GM20000 (cell line): ENCODE measurements at places on chromosomes 4 and X.

GRCh38 chr4:52836678-52837077 is 25.4 kb upstream of the RASL11B start:
- DNase-seq: no peak

DNA sequence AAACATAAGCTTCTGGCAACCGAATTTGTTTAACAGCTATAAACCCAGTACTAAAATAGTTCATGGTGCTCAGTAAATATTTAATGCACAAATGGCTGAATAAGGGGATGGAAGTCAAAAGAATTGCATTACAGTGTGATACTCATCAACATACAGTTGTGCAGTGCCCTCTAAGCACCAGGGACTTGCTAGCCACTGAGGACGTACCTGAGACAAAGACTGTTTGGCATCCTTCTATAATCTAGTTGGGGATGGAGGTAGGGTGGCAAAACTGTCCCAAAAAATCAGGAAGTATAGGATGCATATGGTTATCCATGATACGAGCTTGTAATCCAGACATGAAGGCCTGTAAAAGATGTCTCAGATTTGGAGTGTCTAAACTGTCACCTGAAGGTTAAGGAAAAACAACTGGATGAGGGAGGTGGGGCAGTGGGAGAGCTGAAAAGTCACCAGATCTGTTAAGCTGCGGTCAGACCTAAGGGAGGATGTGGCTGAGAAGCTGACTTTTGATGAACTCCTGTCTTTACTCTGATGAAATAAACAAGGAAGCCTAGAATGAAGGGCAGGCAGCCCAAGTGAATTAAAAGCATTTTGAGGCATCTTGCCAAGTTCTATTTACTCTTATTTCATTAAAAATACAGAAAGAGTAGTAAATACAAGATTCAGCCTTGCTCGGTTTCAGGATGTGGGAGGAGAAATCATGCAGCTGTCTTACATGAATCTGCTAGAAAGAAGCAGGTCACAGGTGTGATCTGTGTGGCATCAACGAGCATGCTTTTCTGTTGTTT is 12.0 kb upstream of the CD38 start:
- DNase-seq: no peak

GRCh38 chr4:120995266-120996010 is 72.9 kb upstream of the PRDM5 start:
- no peak for DNase-seq

GRCh38 chr4:6548201-6548881 is 26.6 kb upstream of the MAN2B2 start:
- DNase-seq: no peak

- DNase-seq: no peak
These were observed 15.8 kb downstream of the ATP1B4 start for GRCh38 chrX:120377715-120378114.

DNA sequence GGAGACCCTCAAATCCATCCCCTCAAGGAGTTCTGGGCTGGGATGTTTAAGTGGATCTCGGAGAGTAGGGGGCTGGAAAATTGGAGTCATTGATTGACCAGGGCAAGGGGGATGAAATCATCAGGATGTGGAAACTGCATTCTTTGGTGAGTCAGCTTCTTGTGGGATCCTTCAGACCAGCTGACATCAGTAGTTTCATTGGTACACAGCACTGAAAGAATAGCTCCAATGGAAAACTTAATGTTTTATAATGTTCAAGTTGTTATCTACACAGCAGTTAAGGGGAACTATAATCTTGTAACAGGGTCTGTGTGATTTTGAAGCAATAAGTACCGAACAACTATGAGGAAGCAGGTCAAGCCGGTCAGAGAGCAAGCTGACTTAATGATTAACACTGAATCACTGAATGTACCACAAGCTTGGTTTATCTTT is 506.1 kb downstream of the RPA4 start:
- no peak for DNase-seq

DNA sequence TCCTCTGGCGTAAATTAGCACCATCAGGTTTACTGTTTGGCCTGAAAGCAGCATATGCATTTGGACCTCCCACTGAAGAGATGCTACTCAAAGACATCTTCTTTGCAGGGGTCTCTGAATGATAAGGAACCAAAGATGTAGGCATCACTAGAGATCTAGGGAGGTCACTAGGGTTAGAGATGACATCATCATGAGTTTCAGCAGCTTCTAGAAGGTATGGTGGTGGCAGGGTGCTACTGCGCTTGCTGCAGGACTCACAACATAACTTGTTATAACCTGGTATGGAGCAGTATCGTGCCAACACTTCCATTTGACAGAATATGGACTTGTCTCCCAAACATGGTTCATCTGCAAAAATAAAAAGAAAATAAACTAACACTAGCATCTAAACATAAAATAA is 251.6 kb downstream of the NPFFR2 start:
- DNase-seq: no peak

- peak; percentile 10 for DNase-seq
These were observed 1.2 kb downstream of the IRS4 start for GRCh38 chrX:108735091-108735678.

DNA sequence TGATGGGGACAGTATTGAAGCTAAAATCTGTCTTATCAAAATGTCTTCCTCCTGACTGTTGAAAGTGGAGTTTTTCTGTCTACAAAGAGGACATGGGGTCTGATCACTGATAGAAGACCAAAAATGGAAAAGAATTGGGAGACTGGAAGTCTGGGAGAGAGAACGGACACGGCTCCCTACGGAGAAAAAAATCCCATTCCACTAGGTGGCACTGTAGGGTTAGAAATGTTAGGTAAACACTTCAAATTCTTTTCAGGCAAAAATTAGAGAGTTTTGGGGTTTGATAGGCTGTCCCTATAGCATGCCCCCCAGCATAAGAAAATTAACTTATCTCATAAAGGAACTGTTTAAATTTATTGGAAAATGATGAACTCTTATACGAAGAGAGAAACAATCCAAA is 200.5 kb downstream of the FAM133A start:
- DNase-seq: no peak

- DNase-seq: no peak
These were observed 328.0 kb downstream of the NAF1 start for GRCh38 chr4:162838671-162839070.

- no peak for DNase-seq
These were observed 459.8 kb upstream of the CTSO start for GRCh38 chr4:156413239-156414135.

DNA sequence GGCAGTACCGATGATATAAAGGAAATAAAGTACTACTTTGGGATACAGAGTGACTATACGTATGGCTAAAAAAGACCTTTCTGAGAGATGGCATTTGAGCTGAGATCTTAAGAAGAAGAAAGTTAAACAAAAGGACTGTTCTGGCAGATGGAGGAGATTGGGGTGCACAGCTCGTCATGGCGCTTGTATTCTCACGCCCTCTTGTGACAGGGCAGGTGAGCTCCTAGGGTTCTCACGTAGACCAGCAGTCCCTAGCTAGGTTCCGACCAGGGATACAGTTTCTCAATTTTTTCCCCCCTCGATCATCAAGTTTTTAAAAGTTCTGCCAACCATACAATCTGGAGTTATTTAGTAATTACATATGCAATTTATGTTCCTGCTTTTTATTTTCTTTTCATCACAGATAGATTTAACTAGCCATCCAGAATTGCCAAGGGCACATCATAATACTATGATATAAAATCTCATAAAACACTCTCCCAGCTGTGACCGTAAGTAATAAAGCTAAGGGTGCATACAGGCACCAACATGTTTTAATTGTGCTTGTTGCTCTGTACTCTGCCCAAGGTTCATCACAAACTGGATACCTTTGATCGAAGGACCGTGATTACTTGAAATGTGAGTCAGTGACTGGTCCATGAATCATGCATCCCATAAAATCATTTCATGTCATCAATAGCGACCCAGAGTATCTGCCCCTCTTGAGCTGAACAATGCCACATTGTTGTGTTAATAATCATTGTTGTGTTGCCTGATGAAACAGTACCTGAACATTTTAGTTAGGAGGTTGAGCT is 69.4 kb upstream of the ZNF518B start:
- no peak for DNase-seq

DNA sequence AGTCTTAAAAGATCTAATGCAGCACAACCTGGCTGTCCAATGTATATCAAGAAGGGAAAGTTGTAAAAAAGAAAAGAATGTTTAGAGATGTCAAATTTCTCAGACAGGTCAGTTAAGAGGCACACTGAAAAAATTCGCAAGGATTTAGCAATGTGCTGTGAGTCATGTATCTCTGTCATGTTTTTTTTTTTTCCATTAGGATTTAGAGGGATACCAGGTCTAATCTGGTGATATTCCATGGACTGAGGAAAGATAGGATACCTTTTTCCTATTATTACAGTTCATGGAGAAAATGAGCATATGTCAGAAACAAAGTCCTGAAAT is 815.4 kb upstream of the PCDH10 start:
- DNase-seq: no peak

- no peak for DNase-seq
These were observed 15.3 kb downstream of the USP46 start for GRCh38 chr4:52643785-52644244.

DNA sequence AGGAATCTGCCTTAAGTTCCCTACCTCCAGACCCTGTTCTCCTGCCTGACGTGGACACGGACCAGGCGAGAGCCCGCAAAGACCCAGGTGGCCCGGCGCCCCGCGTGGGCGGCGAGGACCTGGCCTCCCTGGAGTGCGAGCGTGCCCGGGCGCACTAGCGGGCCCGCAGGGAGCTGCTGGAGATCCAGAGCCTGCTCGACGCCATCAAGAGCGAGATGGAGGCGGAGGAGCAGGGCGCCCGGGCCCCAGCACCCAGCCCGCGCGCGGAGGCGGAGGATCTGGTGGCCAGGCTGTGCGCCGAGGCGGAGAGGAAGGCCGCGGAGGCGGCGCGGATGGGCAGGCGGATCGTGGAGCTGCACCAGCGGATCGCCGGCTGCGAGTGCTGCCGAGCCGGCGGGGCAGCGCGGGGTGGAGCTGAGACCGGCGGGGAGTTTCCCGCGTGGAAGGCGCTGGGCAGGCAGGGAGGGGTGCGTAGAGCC is 18.2 kb downstream of the MRFAP1 start:
- DNase-seq: peak; percentile 66

DNA sequence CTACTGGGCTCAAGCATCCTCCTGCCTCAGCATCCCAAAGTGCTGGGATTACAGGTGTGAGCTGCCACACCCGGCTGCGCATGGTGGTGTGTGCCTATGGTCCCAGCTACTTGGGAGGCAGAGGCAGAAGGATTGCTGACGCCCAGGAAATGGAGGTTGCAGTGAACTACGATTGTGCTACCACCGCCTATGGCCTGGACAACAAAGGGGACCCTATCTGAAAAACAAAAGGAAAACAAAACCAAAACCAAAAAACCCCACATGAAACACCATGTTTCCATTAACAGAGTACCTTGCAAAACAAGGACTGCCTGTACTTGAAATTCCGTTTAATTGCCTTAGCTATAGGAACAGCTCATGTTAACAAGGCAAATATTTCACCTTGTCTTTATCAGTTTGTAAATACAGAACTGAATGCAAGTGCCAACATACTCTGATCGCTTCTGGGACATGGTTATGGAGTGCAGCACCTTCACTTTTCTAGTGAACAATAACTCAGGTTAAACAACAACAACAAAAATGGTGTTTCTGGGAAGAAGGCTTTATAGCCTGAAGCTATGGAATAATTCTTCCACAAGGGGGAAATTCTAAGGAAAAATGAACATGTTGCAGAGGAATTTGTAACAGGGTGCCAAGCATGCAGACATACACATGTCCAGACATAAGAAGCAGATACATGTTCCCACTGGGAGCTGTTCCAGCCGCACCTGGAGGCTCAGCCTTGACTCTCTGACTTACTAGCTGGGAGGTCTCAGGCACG is 73.2 kb upstream of the STS start:
- DNase-seq: no peak

DNA sequence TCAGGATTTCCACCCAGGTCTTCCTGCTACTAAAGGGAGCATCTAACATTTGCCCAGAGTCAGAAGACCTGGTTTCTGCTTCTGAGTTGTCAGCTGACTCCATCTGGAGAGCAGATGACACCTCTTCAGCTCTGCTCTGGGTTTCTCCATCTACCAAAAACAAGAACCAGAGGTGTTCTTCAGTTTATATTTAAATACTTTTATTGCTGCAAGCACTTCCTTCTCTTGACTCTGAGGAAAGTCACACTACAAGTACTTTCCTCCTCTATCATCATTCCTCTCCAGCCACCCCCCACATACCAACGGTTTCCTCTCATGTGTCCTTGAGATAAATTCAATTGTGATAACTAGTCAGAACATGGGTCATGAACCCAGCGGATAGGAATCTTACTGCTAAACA is 88.4 kb downstream of the PPP3CA start:
- no peak for DNase-seq

- DNase-seq: no peak
These were observed 41.1 kb downstream of the AFF1 start for GRCh38 chr4:86975927-86976326.

DNA sequence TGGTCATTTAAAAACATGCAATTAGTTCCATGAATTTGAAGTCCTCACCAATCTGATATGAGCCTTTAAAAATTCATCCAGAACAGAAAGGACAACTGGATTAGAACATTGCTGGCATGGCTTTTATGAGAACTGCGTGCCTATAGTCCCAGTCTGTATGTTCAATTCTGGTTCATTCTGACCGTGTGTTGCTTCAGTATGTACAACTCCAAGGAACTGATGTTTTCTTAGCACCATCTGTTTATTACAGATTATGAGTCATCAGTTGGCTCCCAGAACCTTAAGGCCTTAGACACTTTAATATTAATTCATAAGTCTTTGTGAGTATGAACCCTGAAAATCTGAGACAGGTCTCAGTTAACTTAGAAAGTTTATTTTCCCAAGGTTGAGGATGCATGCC is 115.0 kb downstream of the CEP44 start:
- no peak for DNase-seq

DNA sequence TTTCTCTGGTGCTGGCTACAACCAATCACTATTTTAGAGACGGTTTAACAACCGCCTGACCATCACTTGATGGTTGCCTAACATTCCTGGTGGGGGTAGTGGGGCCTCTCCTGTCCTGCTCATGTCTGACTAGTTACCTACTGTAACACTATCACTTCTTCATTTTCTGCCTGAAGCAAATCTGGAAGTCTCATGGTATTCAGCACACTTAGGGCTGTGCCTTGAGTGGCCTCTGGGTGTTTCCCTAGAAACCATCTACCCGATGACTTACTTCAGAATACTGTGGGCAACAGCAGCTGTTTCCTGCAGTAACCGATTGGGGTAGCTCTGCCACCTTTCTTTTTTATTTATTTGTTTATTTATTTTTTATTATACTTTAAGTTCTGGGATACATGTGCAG is 880.1 kb upstream of the INTU start:
- no peak for DNase-seq
